Activated T-helper 2 cell treated with anti-CD3 and anti-CD28 coated beads, Interferon-gamma antibody, Interleukin-2, Interleukin-4, amounts not matched to agents 10 μg/mL and 5 μg/mL and 100 μg/mL, durations not matched to agents 14 hours and 24 hours and 36 hours (primary cell): ENCODE measurements at places on chromosomes 11 and 22.

DNA sequence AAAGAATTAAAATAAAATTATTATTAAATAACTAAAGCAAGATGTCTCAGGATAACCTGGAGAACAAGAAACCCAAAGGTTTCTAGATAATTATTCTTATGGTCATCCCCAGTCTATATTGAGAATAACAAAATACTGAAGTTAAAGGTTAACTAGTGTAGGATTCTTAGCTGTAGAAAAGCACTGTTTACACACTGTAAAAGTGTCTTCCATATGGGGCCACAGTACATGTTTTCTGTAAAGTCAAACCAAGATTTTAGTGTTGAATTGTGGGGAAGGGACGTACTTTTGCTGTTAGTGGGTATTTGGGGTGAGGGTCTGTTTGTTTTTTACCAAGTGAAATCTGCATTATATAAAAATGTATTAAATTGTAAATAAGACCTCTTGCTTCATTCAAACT, 47.5 kb upstream of the SOX6 start:
- no peak for DNase-seq

- DNase-seq: no peak
These were observed 327.6 kb upstream of the CCDC90B start for GRCh38 chr11:83613767-83614121.

- DNase-seq: no peak
These were observed 4.5 kb downstream of the FTH1 start for GRCh38 chr11:61963016-61963281.

GRCh38 chr11:78205691-78206090, 17.0 kb downstream of the USP35 start:
- no peak for DNase-seq

DNA sequence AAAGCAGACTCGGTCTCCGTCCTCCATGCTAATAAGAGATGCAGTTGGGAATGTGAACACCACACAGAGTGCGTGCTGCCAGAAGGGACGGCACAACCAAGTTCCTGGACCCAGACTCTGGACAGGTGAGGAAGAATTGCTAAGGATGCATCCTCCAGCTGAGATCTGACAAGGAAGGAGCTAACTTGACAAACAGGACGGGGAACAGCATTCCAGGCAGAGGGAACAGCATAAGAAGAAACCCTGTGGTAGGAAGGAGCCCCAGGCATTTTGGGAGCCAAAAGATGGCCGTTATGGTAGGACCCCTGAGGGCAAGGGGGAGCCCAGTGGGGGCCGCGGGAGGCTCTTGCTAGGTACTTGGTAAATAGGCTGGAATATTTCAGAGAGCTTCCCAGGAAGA, 6.0 kb downstream of the OSM start:
- DNase-seq: no peak

DNA sequence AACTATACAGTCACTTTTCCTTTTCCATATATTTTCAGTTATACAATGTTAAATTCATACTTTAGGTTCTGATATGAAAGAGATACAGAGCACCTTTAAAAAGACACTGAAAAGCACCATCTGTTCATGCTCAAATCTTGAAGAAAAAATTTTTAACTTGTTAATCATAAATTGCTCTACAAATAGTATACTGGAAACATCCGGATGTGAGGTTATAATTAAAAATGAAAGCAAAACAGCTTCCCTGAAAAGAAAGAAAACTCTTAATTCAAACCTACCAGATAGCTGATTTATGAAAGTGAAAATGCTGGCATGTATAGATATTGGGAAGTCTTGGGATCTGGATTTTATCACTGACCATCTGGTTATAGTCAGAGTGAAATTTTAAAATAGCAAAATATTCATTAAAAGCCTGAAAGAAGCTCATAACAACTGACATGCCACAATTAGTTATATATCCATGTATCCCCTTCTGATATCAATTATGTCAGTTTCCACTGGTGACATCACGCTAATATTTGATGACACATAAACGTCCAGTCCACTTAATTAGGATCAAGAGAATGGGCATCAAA, 740.0 kb downstream of the DLG2 start:
- DNase-seq: no peak

- DNase-seq: no peak
These were observed 45.0 kb downstream of the EIF3F start for GRCh38 chr11:8032122-8032521.
